ENCODE measurements at places on chromosomes 11 and 22.

DNA sequence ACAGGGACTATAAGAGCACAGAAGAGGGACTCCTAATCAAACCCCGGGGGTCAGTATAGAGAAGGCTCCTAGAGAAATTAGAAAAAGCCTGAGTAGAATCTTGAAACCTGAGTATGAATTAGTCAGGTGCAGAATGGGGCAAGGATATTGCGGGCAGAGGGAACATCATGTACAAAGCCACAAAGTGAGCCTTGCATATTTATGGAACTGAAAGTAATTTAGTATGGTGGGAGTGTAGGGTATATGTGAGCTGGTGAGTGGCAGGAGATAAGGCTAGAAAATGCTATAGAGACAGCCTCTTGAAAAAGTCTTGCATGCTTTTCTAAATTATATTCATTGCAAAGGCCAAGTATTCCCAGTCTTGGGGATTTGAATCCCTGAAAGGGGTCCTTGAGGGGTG is 93.7 kb downstream of the STIM1 start:
- no peak for DNase-seq

GRCh38 chr11:31790649-31791048 is 20.5 kb downstream of the PAX6 start:
- no peak for DNase-seq

- no peak for DNase-seq
These were observed 379.9 kb downstream of the TTC28 start for GRCh38 chr22:28299753-28300152.

DNA sequence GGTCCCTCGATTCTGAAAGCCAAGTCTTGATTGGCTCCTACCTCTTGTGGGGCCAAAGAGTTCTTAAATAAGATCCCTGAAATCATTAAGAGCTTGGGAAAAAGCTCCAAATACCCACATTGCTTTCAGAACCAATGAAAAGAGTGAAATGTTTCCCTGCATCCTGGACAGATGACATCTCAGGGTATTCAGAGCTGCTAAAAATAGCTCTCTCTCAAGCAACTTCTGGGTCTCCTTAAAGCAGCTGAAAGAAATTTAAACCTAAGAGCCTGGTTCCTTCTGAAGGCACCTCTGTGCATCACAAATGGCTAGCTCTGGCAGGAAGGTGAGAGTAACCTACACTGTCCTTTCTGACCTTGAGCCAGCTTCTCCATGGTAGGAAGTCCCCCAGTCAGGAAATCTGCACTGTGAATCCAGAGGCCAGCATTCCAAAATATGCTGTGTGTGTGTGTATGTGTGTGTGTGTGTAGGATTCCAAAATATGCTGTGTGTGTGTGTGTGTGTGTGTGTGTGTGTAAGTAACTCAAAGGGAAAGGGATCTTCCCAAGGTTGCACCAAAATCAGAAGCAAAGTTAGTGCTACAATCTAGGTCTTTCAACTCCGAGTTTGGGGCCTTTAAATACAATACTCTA is 50.1 kb downstream of the RELT start:
- DNase-seq = no peak

GRCh38 chr11:1156506-1157340 is 1.0 kb upstream of the MUC5AC start:
- DNase-seq = no peak

GRCh38 chr11:4464216-4465159 is 15.4 kb downstream of the OR52K2 start:
- peak; percentile 18 for DNase-seq

DNA sequence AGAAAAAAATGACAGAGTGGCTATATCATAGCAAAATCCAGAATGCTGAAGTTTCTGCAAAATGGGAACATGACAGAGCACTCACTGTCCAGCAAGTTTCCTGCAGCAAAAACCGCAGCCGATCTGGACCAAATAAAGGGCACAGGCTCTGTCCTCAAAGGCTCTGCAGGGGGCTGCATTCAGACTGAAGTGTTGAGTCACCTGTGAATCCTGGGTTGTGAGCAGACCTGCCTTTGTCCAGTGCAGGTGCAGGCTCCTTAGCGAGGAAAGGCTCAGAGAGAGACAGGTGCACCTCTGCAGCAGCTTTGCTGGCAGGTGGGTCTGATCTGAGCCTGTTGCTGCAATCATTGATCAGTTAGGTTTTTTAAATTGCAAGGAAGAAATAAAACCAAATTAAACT is 29.3 kb upstream of the NFAM1 start:
- DNase-seq = no peak

DNA sequence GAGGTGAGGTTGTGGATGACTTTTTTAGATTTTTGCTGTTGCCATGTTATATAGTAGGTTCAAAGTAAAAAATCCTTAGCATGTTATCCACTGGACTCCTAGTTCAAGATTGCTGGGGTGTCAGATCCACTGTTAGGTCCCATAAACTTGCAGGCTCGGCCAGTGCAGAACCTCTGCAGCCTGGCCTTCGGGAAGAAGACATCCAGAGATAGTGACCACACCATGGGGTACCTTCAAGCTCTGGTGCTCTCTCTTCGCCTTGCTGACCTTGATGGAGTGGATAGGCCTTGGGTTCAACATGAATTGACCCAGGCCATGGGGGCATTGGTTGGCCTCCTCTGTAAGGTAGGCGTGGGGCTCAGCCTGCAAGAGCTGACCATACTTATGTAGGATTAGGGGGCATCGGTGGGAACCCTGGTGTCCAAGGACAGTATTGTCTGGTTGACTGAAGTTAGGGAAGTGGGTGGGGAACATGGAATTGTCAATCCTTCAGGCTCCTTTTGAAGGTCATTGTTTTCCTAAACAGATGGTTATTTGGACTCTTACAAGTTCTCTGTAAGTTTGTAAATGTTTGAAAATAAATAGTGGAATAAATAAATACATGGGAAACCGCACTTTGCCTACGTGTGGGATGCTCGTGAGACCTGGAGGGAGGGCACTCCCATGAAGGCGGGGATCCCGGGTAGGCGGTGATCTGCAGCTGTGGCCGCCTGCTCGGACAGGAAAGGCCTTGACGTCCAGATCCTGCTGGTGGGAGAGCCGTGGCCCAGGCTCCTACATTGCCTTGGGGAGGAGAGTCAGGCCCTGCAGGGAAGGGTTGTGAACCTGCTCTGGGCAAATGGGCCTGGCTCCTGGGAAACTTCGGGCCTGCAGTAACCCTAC is 37.1 kb downstream of the BCR start:
- DNase-seq = no peak

- DNase-seq = no peak
These were observed 25.2 kb upstream of the PLET1 start for GRCh38 chr11:112285841-112286311.

GRCh38 chr11:46348566-46349401 is 1.5 kb downstream of the DGKZ start:
- DNase-seq = no peak

- no peak for DNase-seq
These were observed 246.2 kb downstream of the NTM start for GRCh38 chr11:131616481-131617140.

- DNase-seq = peak; percentile 72
These were observed 31.4 kb downstream of the POU2AF1 start for GRCh38 chr11:111347723-111348115.

- no peak for DNase-seq
These were observed 62.0 kb upstream of the YPEL1 start for GRCh38 chr22:21797444-21798221.

All from skeletal muscle cell (primary cell).